Fibroblast of skin of left biceps (primary cell): ENCODE measurements at places on chromosomes 1 and 21.
A peak's percentile ranks its signal among the peaks of the same experiment; 100 is the strongest.

DNA sequence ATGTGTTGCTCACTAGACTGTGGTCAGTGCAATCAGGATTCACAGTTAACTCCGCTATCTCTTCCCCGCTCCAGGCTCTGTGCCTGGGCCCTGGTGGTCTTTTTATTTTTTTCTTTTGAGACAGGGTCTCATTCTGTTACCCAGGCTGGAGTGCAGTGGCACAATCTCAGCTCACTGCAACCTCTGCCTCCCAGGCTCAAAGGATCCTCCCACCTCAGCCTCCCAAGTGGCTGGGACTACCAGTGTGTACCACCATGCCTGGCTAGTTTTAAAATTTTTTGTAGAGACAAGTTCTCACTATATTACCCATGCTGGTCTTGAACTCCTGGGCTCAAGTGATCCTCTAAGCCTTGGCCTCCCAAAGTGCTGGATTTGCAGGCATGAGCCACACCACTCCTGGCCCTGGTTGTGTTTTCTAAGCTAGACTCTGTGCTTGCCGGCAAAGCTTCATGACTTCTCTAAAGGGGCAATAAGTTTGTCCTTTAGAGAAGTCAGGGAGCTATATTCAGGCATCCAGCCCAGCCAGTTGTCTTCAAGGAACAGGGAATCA, 1.4 kb downstream of the RCSD1 start:
- no peak for DNase-seq

DNA sequence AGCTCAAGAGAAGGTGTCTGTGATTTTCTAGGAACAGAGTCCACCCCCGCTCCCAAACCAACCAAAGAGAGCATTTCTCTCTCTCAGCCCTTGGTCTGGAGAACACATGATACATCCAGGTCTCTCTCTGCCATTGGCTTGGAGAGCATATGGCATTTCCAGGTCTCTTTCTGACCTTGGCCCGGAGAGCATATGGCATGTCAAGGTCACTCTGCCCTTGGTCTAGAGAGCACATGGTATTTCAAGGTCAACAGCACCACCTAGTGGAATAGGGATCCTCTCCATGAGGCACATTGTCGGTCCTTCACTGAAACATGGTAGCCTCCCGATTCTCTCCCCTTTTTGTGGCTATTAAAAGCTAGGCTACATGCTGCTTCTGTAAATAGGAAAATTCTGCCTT, 437.7 kb upstream of the OLFM3 start:
- DNase-seq = no peak

GRCh38 chr1:42450061-42450460, 5.8 kb downstream of the ZMYND12 start:
- no peak for DNase-seq

DNA sequence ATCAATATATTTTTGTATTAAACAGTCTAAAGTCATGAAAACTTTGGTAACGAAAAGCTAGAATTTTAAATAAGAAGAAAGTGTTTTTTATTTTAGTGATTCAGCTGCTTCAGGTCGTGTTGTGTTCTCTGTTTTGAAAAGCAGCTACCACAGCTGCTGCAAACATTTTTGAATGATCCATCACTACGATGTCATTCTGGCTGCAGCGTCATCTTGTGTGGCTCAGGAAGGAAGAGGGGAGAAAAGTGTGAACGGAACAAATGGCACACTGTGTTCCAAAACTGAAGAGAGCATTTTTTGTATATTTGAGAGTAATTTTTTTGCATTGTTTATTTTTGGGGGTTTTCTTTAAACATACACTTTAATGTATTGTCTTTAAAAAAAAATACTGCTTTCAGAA, 323.0 kb upstream of the ADGRL2 start:
- DNase-seq = no peak

GRCh38 chr1:173863224-173864161, 4.3 kb downstream of the GAS5 start:
- DNase-seq = no peak

DNA sequence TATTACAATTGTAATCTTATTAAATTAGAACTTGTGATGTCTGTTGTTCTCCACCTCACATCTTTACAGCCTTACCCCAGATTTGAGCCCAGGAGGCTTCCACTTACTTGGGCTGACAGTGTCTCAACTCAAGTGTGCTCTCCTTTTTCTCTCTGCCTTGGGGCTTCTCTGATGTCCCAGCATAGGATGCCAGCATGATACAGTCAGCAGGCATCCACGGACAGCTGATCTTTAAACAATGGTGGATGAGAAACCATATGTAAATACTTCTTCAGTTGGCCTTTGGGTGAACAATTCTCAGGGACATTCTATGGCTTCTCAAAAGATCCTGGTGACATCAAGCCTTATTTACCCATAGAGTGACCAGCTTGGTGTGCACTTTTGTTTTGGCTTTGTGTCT, 107.6 kb upstream of the GORAB start:
- no peak for DNase-seq

DNA sequence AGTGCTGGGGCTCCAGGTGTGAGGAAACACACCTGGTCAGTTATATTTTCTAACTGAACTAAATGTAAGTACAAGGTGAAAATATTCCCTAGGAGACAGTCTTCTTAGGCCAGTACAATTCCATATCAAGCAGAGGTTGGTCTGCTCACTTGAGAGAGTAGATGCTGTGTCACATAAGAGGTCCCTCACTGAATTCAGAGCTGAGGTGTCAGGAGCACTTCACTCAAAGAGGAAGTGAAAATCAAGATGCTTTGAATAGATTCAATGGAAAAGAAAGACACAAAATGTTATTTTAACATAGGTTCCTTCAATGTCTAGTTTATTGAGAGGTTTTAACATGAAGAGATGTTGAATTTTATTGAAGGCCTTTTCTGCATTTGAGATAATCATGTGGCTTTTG, 4.3 kb upstream of the FCRL3 start:
- DNase-seq = no peak

- DNase-seq = peak; percentile 9
These were observed 66.7 kb downstream of the COL18A1 start for GRCh38 chr21:45471525-45472221.

DNA sequence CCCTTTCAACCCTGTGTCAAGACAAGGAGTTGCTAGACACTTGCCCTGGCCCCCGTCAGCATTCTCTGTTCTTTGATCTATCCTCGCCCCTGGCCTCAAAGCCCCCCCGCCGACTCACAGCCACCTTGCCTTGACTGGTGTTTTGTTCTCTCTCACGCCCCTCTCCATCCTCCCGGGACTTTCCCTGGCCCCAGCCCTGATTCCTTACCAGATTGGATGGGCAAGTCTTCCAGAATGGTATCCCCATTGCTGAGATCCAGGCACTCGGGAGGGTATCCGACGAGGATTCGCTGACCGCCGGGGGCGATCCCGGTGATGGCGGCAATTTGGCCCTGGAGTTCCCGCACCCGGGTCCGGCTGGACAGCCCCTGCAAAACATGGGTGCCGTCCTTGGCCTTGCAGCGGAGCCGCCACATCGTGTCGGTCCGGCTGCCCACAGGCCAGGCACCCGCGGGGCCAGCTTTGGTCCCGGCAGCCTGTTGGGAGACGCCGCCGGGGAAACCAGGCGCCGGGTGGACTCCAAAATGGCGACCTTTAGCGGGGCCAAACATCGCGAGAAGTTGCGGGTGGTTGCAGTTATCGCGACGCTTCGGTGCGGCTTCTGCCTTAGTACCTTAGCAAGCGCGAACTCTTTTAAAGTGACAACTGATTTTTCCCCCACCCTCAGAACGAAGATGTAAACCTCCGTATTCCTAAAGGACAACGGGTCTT, 373 bp downstream of the YOD1 start:
- DNase-seq = peak; percentile 78

GRCh38 chr1:55214212-55214933, 791 bp downstream of the USP24 start:
- no peak for DNase-seq

DNA sequence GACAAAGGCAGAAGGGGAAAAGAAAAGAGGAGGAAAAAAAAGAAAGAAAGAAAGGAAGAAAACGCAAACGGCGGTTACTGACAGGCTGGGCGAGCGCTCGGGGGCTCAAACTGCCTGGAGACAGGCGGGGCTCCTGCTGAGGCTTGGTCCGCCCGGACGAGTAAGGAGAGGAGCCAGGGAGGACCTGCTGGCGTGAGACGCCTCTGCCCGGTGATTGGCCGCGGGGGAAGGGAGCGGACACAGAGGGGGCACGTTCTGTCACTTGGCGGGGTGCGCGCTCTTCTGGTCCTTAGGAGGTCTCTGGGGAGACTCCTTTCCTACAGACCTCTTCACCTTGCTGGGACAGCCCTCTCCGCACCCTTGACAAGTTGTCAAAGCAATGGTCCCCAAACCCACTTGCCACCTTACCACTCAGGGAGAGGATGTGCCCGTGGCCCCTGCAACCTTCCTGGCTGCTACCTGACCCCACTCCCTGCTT, 791 bp upstream of the PIK3R3 start:
- DNase-seq = no peak

GRCh38 chr21:35020902-35021301, 28.2 kb downstream of the RUNX1 start:
- no peak for DNase-seq

DNA sequence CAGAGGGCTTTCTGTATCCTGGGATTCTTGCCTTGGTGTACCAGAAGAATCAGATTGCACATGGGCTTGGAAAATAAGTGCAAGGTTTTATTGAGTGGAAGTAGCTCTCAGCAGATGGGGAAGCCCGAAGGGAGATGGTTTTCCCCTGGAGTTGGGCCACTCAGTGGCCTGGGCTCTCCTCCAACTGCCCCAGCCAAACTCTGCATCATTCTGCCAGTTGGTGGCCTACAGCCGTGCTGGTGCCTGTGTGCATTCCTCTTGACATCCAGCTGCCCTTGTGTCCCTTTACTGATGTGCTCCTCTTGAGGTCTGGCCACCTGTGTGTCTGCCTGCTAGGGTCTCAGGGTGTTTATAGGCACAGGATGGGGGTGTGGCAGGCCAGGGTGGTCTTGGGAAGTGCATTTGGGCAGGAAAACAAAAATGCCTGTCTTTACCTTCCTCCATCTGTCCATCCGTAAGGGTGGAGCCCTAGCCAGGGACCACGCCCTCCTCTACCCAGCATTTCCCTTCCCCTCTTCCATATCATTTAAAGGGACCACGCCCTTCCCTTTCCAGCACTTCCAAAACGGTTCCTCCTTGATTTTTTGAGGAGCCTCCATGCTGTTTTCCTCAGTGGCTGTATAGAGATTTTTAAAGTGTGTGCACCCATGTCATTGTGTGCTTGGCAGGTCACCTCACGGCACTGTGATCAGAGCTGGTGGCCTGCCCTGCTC, 18.9 kb downstream of the SNAP47 start:
- no peak for DNase-seq

DNA sequence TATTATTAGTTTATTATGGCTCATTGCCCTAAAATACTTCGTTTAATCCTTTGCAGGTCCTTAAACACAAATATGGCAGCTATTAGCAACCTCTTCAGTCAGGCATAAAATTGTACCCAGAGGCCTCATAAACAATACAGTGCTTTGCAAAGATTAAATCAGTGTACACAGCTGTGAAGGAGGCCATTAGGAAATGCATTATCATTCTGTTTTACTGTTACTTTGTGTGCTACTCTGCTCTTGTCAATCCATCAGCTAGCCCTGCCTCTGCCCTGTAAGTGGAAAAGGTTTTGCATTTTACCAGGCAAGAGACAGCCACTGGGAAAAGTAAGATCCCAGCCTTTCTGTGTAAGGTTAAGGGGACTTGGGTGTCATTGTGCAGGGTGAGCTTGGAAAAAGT, 415.7 kb upstream of the DAB1 start:
- no peak for DNase-seq

DNA sequence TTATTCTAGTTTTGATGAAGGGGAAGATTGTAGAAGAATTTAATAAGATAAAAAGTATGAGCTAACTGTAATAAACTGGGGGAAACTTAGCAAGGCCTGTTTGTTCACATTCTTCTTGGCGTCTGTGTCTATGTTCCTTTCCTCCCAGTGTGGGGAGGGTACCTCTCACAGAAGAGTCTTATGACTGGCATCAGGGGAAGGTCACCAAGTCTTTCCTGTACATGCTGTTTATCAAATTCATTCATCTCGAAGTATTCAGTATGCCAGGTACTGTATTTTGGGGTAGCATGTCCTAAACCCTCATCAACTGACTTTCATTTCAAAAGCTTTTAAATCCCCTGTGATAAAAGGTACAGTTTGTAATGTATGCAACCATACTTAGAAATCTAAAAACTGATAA, 78.4 kb downstream of the HS2ST1 start:
- DNase-seq = no peak

DNA sequence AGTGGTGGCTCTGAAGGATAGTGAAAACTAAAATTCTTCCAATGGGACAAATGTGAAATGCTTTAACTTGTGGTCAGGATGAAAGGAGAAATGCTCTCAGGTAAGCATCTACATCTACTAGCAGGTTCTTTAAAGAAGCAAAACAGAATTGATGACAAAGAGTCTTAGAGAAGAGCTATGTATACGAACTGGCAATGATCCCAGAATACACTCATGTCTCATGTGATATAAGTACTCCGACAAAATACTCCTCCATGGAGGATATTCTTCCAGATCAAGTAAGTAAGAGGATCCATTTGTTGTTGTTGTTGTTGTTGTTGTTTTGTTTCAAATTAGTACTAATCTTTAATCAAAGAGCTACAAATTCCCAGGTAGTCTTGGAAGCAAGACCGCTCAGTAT, 174.0 kb upstream of the ATP1B1 start:
- DNase-seq = no peak

- no peak for DNase-seq
These were observed 2.0 kb downstream of the KCNA3 start for GRCh38 chr1:110672753-110673108.

GRCh38 chr1:52556641-52557360, 3.9 kb upstream of the TUT4 start:
- DNase-seq = no peak

DNA sequence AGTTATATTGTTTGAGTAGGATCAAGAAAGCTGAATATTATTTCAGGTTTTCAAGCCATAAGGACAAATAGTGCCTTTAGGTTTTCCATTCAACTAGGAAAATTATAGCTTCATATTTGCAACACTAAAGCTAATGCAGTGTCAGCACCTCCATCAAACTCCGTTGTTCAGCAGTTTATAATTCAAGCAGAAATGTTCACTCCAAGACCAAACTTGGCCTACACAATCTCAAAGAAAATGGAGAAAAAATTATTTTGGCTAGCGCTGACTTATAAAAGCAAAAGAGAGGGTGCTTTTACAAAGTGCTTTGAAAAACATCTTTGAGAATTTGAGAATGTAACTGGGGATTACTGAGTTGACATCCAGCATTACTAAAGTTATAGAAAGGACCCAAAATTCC, 1.4 kb downstream of the SPAG17 start:
- no peak for DNase-seq

GRCh38 chr1:82565146-82565545, 764.4 kb downstream of the ADGRL2 start:
- DNase-seq = peak; percentile 52

DNA sequence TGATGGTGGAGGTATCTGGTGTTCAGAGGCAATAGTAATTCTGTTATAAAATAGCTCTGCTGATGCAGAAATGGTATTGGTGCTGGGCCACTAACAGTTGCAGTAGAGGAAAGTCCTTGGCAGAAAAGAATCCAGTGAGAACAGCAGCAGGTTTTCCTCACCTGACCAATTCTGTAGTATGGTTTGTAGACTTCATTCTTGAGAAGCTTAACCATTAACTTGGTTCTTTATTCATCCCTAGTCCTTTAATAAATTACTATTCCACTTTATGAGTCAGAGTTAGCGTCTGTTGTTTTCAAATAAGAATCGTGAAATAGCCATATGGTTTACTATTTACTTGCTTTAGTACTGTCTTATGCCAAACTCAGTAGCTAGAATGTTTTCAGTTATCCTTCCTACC, 128.5 kb upstream of the SERTAD4 start:
- no peak for DNase-seq

GRCh38 chr1:48027533-48027835, 30.3 kb upstream of the TRABD2B start:
- DNase-seq = no peak
